ENCODE measurements at places on chromosomes 6 and 20.
A peak's percentile ranks its signal among the peaks of the same experiment; 100 is the strongest.

DNA sequence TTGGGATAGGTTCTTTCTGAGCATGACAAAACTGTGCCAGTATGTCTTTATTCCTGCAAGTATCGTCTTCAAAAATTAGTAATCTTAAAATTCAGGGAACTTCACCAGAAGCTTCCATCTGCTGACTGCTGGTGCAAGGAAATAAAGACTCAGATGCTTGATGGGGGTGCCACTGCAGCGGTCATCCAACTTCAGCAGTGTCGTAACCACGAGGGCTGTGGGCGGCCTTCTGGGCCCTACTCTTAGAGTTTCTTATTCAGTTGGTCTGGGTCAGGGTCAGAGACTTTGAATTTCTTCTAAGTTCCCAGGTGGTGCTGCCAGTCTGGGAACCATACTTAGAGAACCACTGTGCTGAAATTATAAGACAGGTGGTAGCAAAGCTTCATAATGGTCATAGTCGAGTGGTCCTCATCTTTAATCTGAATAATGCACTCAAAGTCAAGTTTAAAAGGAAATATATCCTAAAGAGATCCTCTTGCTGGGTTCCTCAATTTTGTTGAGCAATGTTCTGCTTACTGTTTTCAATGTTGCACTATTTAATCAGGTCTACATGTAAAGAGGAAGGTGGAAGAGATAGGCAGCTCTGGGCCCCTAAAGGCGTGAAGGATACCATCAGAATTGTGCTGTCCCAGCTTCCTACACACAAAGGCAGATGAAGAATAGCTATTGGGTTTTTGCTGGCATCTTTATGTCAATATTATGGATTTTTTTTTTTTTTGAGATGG is 165.4 kb upstream of the GMDS start:
- peak; percentile 63 for DNase-seq

DNA sequence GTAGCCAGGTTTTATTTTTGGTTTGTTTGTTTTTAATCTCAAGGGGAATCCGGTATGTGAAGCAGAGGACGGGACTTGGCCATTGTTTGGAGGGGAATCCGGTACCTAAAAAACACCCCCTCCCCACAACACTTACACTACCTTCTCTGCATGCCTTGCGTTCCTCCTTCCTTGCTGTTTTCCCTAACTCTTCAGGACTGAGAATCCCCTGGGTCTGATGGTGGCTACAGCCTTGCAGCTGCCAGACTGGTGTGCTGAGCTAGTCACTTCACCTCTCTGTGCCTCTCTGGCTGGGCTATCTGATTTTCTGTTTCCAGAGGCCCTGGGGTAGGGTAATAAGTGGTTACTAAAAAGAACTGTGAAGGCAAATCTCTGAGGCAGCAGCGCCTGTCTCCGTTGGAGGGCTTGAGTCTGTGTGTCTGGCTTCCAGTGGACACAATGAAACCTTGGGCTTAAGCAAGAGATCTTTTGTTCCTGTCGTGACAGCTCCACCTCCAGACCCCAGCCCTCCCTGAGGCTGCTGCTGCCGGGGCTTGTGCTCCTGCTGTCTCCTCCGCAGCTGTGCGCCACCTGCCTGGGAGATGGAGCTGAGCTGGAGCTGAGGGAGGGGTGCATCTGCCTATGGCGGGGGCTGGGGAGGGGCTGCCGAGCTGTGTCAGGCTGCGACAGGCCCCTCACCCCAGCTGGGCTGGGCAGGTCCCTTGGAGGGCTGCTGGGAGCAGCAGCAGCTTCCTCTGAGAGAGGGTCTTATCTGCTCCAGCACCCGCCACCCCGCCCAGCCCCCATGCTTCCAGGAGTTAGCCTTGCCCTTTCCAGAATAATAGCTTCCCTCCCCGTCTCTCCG is 65.8 kb upstream of the CCDC167 start:
- peak; percentile 40 for DNase-seq

- DNase-seq, result no peak
Measured at GRCh38 chr6:86203044-86203443, 560.4 kb upstream of the SYNCRIP start.

GRCh38 chr20:13295637-13296036 is 74.6 kb downstream of the ISM1 start:
- DNase-seq, result no peak

DNA sequence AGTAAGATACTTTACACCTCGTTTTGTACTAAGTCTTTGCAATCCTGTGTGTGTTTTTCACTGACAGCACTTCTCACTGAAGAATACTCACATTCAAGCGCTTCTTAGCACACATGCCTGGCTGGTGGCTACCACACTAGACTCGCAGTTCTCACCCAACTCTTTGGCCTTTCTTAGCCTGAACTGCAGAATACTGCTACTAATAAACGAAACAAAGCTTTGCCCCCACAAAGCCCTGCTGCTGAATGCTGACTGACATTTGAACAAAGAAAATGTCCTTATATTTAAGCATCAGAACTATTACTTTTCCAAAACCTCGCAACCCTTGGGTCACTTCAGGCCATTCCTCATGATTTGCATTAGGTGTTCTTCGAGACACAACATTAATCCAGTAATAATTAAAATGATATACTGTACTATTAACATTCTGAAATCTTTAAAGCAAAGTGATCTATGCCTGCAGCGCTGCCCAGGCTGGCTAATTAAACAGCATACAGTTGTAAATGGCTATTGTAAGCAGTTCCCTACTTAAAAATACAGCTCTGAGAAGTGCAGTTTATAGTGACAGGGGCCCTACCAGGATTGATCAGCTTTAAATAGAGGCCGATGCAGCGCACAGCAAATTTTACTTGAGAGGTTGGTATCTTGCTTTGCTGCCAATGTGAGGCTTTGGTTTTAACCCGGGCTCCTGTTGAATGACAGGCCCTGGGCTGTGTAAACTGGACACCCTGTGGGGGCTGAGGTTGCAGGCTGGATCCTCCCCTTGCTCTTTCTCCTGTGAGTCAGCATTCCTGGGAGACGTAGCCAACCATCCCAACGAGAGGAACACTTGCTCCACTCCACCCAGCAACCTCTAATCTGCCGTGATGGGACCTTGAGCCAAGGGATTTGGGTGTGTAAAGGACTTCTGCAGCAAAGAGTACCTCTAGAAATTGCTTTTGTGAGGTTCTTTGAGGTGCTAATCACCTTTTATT is 899.0 kb downstream of the TFAP2A start:
- no peak for DNase-seq

DNA sequence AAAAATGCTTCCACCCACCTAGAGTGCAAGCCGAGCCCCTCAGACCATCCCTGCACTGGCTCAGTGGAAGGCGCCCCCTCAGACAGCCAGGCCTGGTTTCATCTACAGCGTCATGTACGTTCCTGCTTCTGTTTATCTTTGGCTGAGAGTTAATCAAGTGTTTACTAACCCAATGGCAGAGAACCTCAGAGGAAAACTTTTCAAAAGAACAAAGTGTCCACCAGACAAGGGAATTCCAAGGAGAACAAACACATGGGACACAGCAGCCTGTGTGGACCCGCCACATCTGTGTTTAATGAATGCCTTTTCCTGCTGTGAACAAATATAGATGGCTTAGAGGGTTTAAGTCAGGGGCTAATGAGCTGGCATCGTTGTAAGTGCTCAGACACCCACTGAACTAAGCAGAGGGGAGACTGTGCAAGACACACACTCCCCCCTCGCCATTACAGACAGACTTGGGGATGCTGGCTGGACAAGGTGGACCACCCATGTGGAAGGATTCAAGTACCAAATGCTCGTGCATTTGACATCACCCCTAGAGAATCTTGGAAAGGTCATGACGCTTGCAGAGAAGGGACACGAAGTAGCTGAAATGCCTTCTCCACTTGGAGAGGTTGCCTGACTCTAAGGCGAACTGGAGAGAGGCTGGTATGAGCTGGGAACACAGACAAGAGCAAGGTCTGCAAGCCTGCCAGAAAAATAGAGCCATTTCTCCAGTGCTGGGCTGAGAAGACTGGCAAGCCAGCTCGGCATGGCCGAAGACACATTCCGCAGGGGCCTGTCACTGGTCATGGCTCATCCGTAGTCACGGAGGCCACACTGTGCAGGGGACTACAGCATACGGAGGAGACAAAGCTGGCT is 53.5 kb upstream of the NXT1 start:
- DNase-seq, result no peak

- DNase-seq, result peak; percentile 49
Measured at GRCh38 chr6:92110403-92110802, 1309.0 kb downstream of the EPHA7 start.
